ENCODE measurements at places on chromosomes 7 and 10.

GRCh38 chr7:5602734-5603133, 178.7 kb downstream of the RNF216 start:
- no peak for DNase-seq

- no peak for DNase-seq
Observed at GRCh38 chr10:116715341-116715740, 27.0 kb downstream of the HSPA12A start.

- no peak for DNase-seq
Observed at GRCh38 chr7:143906895-143907294, 4.9 kb upstream of the TCAF1 start.

- DNase-seq = no peak
Observed at GRCh38 chr7:83769407-83769806, 120.5 kb upstream of the SEMA3E start.

DNA sequence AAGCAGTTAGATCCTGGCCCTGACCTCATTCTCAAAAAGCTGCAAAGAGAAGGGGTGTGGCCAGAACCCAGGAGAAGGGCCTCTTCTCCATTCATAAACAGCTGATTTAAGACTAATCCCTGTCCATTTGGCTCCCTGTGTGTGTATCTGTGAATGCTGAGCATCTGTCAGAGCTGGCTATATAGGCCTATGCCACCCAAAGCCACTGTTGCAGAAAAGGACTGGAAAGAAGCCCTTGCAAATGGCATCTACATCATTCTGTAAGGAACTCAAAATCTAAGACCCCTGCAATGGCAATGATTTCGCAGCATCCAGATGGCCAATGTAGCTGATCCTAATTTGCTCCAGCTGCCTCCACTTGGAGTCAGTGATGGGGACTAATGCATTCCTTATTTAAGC, 384.5 kb downstream of the KCNMA1 start:
- DNase-seq = peak; percentile 82

All from NCI-H524 (cell line).